ENCODE measurements at places on chromosomes 4 and X. TPM values are rescaled to one million over a fixed set of nuclear protein-coding genes. Genes with fewer than 3 reads are reported as not detected.

DNA sequence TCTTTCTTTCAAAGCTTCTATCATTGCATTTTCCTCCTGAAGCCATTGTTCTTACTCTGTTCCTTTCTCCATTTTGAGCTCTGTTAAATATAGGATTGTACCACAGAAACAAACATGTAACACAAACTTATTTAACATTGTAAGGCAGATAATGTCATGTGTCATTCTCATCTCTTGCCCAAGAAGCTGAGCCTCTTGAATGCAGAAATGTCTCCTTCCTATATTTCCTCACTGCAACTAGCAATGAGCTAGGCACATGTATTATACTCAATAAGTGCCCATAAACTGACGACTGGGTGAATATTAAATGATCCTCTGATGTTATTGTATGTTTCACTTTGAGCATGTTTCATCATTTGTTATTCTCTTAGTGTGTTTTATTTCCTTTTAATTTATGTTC is 56.7 kb upstream of the SLC7A11 start:
- H3K4me3 ChIP-seq, result no peak overlapping the region
- no peak for DNase-seq
- no peaks in the 10 kb centered on the region for H3K27me3 ChIP-seq
- H3K27ac ChIP-seq, result no peak overlapping the region
- H3K4me1 ChIP-seq, result no peaks in the 10 kb centered on the region

DNA sequence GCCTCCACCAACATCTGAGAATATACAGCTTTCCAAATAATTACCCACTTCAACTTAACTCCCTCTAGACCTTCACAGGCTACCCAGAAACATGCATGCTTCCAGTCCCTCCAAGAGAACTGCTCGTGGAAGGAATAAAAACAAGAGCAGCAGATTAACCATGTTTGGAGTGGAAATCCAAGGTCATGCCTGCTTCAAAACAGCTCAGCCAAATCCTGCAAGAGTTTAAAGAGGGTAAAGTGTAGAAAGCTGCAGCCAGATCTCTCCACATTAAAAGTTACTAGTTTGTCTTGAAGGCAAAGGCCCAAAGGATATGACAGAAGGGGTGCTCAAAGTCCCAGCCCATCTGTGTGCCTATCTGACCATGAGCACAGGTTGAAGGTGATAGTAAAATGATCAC is 139.3 kb downstream of the RNF150 start:
- H3K27ac ChIP-seq, result no peak overlapping the region
- DNase-seq, result no peak
- no peaks in the 10 kb centered on the region for H3K27me3 ChIP-seq
- no peaks in the 10 kb centered on the region for H3K4me1 ChIP-seq
- H3K4me3 ChIP-seq, result no peak overlapping the region
- no peaks in the 10 kb centered on the region for H3K36me3 ChIP-seq

- no peak overlapping the region for H3K4me3 ChIP-seq
- peaks cover 3% of the 10 kb centered on the region for H3K36me3 ChIP-seq
- H3K27me3 ChIP-seq, result no peaks in the 10 kb centered on the region
- no peak overlapping the region for H3K27ac ChIP-seq
Observed at GRCh38 chrX:154696676-154697045, 43.3 kb upstream of the CTAG2 start.

DNA sequence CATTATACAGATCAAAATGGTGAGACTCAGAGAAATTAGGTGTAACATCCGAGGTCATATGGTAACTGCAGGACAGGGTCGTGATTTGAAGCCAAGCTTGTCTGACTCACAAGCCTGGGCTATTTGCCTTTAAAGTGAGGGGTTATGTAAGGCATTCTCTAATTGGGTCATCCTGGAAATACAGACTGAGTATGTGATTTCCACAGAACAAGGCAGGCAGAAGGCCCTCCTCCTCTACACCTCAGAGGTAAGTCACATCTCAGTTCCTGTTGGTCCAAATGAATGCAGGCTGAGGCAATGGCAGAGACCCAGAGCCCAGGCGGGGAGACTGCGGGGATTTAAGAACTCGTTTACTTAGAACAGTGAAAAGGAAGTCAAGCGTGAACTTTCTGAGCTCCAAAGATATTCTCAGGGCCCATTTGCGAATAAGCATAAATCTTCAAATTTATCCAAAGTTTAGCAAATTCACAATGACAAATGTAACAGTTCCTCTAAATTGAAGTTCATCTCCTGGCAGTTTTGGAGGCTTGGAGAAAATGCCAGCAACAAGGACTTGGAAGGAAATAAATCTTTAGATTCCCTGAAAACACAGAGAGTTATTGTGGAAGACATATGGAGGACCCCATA is 153.3 kb downstream of the LDB2 start:
- no peak overlapping the region for H3K27ac ChIP-seq
- H3K4me3 ChIP-seq, result no peak overlapping the region
- no peaks in the 10 kb centered on the region for H3K27me3 ChIP-seq

DNA sequence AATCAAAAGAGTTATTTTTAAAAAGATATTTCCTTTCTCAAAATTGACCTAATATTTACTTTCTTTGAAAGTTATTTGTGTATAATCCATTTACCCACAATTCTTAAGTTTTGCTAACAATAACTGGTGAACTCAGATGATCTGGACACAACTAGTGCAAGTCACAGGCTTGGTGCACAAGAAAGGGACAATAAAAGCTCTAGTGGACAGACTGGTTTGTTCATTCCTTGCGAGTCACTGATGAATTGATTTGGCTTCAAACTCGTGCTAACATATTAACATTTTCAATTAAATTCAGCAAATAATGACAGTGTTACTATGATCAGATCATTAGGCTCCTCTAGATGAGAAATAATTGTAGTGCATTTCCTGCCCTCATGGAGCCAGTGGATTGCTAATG is 169.2 kb downstream of the BMPR1B start:
- DNase-seq, result no peak
- no peak overlapping the region for H3K27ac ChIP-seq
- H3K27me3 ChIP-seq, result no peaks in the 10 kb centered on the region
- no peaks in the 10 kb centered on the region for H3K36me3 ChIP-seq

DNA sequence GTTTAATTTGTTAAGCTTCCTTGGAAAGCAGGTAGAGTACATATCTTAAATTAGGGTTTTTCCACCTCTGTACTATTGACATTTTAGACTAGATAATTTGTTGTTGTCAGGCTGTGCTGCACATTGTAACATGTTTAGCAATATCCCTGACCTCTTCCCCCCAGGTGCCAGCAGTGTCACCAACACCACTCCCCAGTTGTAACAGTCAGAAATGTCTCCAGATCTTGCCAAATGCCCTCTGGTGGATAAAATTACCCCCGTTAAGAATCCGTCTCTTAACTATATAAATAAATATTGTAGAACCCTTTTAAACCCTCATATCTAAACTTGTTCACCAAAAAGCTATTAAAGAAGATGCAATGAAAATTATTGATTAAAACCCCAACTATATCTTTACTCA is 161.5 kb downstream of the ARHGAP6 start:
- no peak overlapping the region for H3K4me3 ChIP-seq
- no peaks in the 10 kb centered on the region for H3K27me3 ChIP-seq
- no peak overlapping the region for H3K27ac ChIP-seq
- no peaks in the 10 kb centered on the region for H3K4me1 ChIP-seq
- no peaks in the 10 kb centered on the region for H3K36me3 ChIP-seq

DNA sequence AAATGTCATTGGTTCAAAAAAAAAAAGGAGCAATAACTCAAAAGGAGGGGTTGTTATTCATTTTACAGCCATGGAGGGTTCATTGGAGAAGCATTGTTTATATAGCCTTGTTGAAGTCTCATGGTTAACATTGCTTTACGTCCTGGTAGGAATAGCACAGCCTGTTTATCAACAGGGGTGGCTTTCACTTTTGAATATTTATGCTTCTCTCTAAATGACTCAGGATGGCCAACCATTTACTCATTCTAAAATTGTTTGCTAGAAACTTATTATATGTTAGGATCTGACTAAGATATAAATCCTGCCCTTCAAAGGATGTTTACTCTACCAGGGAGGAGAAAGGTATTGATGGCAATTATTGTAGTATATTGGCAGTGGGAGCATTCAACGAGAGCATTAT is 534.1 kb upstream of the GALNTL6 start:
- H3K27ac ChIP-seq, result no peak overlapping the region
- DNase-seq, result no peak
- no peaks in the 10 kb centered on the region for H3K27me3 ChIP-seq
- no peaks in the 10 kb centered on the region for H3K36me3 ChIP-seq
- no peaks in the 10 kb centered on the region for H3K4me1 ChIP-seq

DNA sequence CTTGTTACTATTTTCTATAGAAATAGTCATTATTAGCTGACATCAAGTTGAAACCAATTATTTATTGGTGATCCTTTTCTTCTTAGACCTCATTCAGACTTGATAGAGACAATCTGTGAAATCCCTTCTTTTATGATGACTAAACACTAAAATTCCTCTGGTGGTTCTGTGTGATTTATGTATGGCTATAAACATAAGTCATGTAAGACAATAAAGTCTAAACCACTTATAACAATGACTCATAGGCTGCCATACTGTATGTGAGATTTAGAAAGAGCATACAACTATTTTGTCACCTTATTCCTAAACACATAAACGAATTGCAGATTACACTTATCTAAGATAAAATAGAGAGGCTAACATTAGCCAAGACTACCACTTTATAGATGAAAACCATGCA is 101.1 kb upstream of the PRR32 start:
- H3K4me1 ChIP-seq, result no peaks in the 10 kb centered on the region
- H3K27me3 ChIP-seq, result no peaks in the 10 kb centered on the region
- no peak overlapping the region for H3K4me3 ChIP-seq
- DNase-seq, result no peak
- no peak overlapping the region for H3K27ac ChIP-seq

DNA sequence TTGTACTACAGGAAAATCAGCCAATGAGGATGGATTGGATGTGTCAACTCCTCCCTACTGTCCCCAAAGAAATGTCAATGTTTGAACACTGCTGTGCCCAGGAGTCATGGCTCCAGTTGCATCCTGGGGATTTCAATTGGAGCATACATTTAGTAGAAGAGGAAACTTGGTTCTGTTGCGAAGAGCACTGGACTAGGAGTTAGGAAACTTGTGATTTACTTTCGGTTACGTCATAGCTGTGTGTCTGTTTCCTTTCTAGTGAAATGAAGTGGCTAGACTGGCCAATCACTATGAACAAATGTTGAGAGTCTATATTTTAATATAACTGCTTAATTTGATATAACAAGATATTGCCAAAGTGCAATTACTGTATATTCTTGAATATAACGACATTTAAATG is 35.2 kb downstream of the ARL9 start:
- no peak overlapping the region for H3K4me3 ChIP-seq
- no peaks in the 10 kb centered on the region for H3K4me1 ChIP-seq
- H3K27me3 ChIP-seq, result no peaks in the 10 kb centered on the region
- H3K27ac ChIP-seq, result no peak overlapping the region
- H3K36me3 ChIP-seq, result no peaks in the 10 kb centered on the region

DNA sequence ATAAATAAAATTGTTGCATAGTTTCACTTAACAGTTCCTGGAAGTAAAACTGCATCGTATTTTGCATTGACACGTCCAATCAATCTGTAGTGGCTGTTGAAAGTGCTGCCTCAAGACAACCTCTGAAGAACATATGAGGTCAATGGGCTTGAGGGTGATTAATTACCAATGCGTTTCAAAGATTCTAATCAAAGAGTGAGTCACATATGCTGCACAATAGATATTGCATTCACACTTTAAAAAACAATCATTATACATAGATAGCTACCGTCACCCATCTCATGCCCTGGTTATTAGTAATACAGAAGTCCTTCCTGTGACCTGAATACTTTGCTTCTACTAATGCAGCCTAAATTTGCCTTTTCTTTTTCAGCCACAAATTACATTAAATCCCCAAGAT is 743.3 kb upstream of the SLIT2 start:
- H3K4me3 ChIP-seq, result no peak overlapping the region
- H3K27me3 ChIP-seq, result no peaks in the 10 kb centered on the region
- H3K4me1 ChIP-seq, result no peaks in the 10 kb centered on the region
- no peaks in the 10 kb centered on the region for H3K36me3 ChIP-seq
- no peak for DNase-seq

- DNase-seq, result peak; percentile 46
- no peaks in the 10 kb centered on the region for H3K27me3 ChIP-seq
- H3K4me1 ChIP-seq, result no peaks in the 10 kb centered on the region
- no peak overlapping the region for H3K4me3 ChIP-seq
- H3K36me3 ChIP-seq, result peaks cover 3% of the 10 kb centered on the region
- no peak overlapping the region for H3K27ac ChIP-seq
Observed at GRCh38 chr4:145956288-145956890, 17.8 kb upstream of the ZNF827 start.

GRCh38 chr4:167143018-167143417 is 91.3 kb downstream of the SPOCK3 start:
- no peaks in the 10 kb centered on the region for H3K27me3 ChIP-seq
- no peak overlapping the region for H3K27ac ChIP-seq
- H3K4me1 ChIP-seq, result no peaks in the 10 kb centered on the region
- no peak for DNase-seq
- no peak overlapping the region for H3K4me3 ChIP-seq

Gene GAB1
- total RNA-seq, result 15.3 TPM

Gene AVPR2
- not detected for total RNA-seq

Gene RIPPLY1
- total RNA-seq, result not detected

Gene CCSER1
- total RNA-seq, result 0.57 TPM

Gene SPANXB1
- not detected for total RNA-seq

Gene CT45A2
- not detected for total RNA-seq

Gene NWD2
- total RNA-seq, result not detected

Gene N4BP2
- 36.4 TPM for total RNA-seq

Measured in H9 (cell line).